Aorta (tissue), 5 donors: ENCODE measurements at places on chromosomes 11 and 22. TPM values are rescaled to one million over a fixed set of nuclear protein-coding genes. Genes with fewer than 3 reads are reported as not detected.

KDM4E gene
- not detected for polyA plus RNA-seq

MMP7 gene
- polyA plus RNA-seq, result not detected

PANX3 gene
- polyA plus RNA-seq, result not detected

OR5AR1 gene
- polyA plus RNA-seq, result not detected

NRIP3 gene
- polyA plus RNA-seq, result 1.3 TPM

DESI1 gene
- polyA plus RNA-seq, result 11.9 TPM

SMTNL1 gene
- not detected for polyA plus RNA-seq

HSD17B12 gene
- polyA plus RNA-seq, result 62.2 TPM
